Mesothelial cell of epicardium (in vitro differentiated cells): ENCODE measurements at places on chromosomes 3 and 15. TPM values are rescaled to one million over a fixed set of nuclear protein-coding genes. Genes with fewer than 3 reads are reported as not detected.
A peak's percentile ranks its signal among the peaks of the same experiment; 100 is the strongest.

DNA sequence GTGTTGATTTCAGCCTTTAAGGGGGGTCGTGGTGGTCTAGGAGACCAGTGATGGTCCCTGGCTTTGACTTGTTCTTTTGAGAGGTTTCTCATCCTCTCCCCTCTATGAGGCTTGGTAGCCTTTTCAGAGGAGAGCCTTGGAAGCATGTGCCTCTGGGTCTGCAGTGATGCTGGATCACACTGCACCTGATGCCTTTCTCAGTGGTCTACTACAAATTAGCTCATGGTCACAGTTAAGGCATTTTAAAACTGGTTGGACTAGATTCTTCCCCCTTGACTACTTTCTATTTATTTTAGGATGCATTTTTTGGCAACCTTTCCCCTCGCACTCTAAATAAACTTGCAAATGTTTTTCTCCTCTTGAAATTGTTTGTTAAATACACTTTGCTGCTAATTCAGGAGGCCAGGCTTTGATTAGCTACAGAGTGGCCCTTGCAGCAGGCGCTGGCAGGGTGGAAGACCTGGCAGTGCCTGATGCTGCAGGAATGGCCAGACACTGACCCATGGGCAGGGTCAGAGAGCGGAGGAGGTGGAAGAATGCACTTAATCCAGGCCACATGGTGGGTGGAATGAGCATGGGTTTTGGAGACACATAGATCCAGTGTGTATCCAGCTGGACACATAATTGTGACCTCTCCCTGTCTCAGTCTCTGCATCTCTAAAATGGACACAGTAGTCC lies 318.8 kb upstream of the CTDSPL start:
- H3K4me1 ChIP-seq, result peaks cover 13% of the 10 kb centered on the region
- DNase-seq, result no peak
- no peaks in the 10 kb centered on the region for H3K27me3 ChIP-seq
- H3K36me3 ChIP-seq, result peaks cover 9% of the 10 kb centered on the region

DNA sequence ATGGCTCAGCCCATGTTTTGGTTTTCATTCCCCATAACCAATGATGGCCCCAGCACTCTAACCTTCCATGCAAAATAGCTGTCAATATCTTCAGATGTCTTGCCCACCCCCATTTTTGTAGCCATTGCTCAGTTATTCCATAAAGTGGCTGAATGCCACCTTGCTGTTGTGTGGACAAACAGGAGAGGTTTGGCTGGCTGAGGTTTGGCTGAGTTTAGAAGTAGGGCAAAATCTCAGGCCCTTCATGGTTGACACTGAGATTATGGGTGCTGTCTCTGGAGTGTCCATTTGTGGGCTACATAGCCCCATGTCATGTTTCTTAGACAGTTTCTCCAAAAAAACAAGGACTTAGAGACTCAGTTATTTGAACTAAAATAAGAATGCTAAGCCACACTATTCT lies 96.9 kb downstream of the TCF12 start:
- H3K4me3 ChIP-seq, result no peak overlapping the region
- no peak for DNase-seq
- peaks cover 2% of the 10 kb centered on the region for H3K36me3 ChIP-seq
- H3K27ac ChIP-seq, result no peak overlapping the region

- peaks cover 7% of the 10 kb centered on the region for H3K4me1 ChIP-seq
- H3K27ac ChIP-seq, result no peak overlapping the region
- H3K27me3 ChIP-seq, result no peaks in the 10 kb centered on the region
- H3K4me3 ChIP-seq, result no peak overlapping the region
- DNase-seq, result no peak
Measured at GRCh38 chr3:116141724-116142123, 303.6 kb downstream of the LSAMP start.

GRCh38 chr3:82462977-82463376 lies 701.5 kb upstream of the GBE1 start:
- peak overlapping the region; percentile 5 for H3K27ac ChIP-seq
- no peak overlapping the region for H3K4me3 ChIP-seq

DNA sequence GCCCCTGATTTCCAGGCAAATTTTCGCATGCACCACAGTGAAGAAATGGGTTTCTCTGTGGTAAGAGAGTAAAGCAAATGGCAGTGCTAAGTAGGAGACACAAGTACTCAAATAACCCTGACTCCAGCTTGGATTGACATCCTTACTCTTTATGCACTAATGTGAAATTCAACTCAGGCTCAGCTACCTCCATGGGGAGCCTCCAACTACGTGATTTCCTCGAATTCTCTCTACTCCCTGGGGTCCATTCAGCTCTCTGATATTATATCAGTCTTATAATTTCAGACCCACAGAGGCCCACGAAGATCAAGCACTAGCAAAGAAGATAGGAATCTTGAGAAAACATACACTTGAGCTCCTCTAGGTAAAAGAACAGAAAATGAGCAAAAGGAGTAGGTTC lies 407.6 kb upstream of the CCDC54 start:
- H3K4me3 ChIP-seq, result no peak overlapping the region
- H3K27me3 ChIP-seq, result no peaks in the 10 kb centered on the region
- H3K4me1 ChIP-seq, result peaks cover 29% of the 10 kb centered on the region
- H3K27ac ChIP-seq, result peak overlapping the region; percentile 65
- DNase-seq, result no peak

- no peaks in the 10 kb centered on the region for H3K36me3 ChIP-seq
- H3K27me3 ChIP-seq, result peaks cover 19% of the 10 kb centered on the region
- no peak overlapping the region for H3K27ac ChIP-seq
Measured at GRCh38 chr3:31840252-31840651, 140.8 kb downstream of the OSBPL10 start.

GRCh38 chr15:99115300-99116215 lies 10.7 kb downstream of the SYNM start:
- H3K36me3 ChIP-seq, result peaks cover 2% of the 10 kb centered on the region
- peaks cover 6% of the 10 kb centered on the region for H3K4me1 ChIP-seq
- H3K27me3 ChIP-seq, result peaks cover 2% of the 10 kb centered on the region
- no peak overlapping the region for H3K4me3 ChIP-seq

- no peak for DNase-seq
- no peak overlapping the region for H3K27ac ChIP-seq
Measured at GRCh38 chr3:54215521-54215920, 93.2 kb downstream of the CACNA2D3 start.

CLDN18 gene
- not detected in 3 replicates for total RNA-seq

FANCD2 gene
- total RNA-seq, result 17.9 to 21.1 TPM (median 20.2 TPM) in 3 replicates

KY gene
- not detected in 3 replicates for total RNA-seq

C2CD4B gene
- total RNA-seq, result not detected in 3 replicates

GOLGA8H gene
- total RNA-seq, result 0.29 to 0.51 TPM (median 0.47 TPM) in 3 replicates
